ENCODE measurements at places on chromosomes 3 and 15.

- DNase-seq = no peak
These were observed 342.8 kb downstream of the TBC1D5 start for GRCh38 chr3:17399586-17399985.

DNA sequence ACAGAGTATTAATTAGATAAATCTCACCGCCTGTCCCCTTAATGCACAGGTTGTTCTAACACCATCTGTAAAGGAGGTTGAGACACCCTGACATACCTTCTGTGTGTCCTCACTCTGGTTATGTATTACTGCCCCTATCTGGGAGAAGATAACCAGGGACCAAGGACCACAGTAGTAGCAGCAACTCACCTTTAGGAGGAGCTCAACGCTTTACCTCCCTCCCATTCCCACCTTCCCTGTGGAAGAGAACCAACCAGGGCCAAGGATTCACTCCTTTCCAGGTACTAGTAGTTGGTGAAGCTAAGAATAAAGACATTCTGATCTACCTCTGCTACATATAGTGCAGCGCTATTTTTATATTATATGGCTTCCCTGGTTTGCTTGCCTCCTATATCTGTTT is 232.6 kb downstream of the MEX3B start:
- DNase-seq = no peak

GRCh38 chr3:18008706-18009368 is 266.4 kb upstream of the TBC1D5 start:
- no peak for DNase-seq

GRCh38 chr3:71322154-71322553 is 261.4 kb downstream of the FOXP1 start:
- no peak for DNase-seq

- no peak for DNase-seq
These were observed 4.2 kb downstream of the RHCG start for GRCh38 chr15:89492111-89492641.

- no peak for DNase-seq
These were observed 47.7 kb downstream of the RNF111 start for GRCh38 chr15:59035201-59035600.

DNA sequence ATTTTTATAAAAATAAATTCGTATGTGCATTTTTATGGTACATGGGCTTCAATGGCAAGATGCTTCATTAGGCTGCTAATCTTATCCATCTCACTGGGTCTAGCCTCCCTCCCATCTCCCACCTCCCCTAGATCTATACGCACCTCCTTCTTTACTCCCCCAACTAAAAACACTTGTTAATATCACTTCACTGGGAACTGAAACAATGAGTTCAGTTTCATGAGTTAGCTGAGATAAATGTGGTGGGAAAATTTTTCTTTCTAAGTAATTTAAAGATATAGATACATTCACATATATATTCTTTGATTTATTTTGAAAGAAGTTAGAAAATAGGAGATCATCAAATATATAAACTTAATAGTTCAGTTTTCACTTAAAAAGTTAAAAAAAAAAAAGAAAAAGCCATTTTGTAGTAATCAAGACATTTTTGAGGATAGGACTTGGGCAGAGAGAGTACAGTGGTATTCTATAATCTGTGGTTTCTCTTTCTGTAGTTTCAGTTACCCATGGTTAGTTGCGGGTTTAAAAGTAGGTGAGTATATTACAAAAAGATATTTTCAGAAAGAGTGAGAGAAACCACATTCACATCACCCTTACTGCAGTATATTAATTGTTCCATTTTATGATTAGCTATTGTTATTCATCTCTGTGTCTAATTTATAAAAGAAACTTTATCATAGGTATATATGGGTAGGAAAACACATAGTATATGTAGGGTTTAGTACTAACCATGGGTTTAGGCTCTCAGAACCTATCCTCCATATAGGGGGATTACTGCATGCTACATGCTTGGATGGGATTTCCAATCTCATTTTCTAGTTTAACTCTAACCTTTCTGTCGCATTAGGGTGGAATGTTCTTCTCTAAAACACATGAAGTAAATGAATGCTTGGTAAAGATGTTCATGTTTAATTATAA is 316.0 kb upstream of the CBLB start:
- no peak for DNase-seq

Measured in SK-N-MC (cell line).